NCI-H187 (cell line): ENCODE measurements at places on chromosomes 5 and 9.

- no peak for DNase-seq
These were observed 255.3 kb upstream of the SMARCA2 start for GRCh38 chr9:1759771-1760300.

DNA sequence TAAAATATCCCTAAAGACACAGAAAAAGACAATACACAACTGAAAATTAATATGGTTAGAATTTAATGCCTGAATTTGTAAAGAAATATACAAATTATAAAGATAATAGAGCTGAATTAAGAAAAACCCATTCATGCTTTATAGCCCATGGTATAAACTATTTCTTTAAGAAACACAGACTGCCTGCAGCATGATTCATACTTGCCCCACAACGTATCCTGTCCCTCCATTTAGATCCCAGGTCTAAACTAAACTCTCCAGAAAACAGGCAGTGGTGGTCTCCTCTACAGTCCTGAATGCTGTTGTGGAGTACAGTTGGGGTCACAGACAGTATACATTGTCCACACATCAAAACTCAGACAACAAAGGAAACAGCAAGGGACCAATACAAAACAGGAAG is 24.8 kb downstream of the IL6ST start:
- DNase-seq = no peak

DNA sequence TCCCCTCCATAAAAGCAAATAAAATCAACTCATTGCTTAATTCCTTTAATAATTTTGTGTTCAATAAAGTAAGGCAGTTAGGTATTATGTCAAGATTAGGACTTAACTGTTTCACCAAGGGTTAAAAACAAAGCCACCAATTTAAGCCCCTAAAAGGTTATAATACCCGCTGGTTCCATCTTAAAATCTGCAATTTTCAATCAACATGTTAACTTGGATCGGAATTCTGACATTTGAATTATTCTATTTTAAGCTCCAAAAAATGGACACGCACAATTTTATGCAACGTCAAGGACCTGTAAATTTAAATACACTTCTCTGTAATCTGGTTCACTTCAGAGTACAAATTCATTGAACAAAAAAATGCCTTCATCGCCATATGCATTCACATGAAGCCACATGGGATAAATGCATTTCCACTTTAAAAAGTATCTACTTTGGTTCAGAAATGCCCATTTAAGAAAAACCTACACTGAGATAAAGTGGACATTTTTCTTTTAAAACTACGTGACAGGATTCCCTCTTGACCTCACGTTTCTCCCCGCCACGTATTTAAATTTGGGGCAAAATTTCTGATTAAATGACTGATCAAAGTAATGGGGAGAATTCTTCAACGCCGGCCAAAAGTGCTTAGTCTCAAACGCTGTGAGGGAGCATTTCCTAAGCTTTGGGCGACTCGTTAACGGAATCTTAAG is 721 bp downstream of the GIN1 start:
- DNase-seq = no peak

DNA sequence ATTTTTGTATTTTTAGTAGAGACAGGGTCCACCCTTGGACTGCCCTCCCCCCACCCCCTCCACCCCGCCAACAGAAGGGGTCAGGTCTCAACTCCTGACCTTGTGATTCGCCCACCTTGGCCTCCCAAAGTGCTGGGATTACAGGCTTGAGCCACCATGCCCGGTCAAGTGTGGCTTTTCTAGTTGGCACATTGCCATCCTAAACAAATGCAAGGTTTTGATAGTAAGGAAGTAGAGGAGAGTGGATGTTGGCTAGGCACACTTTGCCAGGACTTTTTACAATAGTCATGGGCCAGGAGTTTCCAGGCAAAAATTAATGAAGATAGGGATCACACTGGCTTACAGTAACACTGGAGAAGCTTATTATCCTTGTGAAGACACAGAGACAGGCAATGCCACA is 62.4 kb downstream of the GALNT12 start:
- DNase-seq = no peak

- no peak for DNase-seq
These were observed 43.7 kb upstream of the ELOVL7 start for GRCh38 chr5:60887746-60888145.

- no peak for DNase-seq
These were observed 64.2 kb downstream of the KLF4 start for GRCh38 chr9:107425101-107426025.

DNA sequence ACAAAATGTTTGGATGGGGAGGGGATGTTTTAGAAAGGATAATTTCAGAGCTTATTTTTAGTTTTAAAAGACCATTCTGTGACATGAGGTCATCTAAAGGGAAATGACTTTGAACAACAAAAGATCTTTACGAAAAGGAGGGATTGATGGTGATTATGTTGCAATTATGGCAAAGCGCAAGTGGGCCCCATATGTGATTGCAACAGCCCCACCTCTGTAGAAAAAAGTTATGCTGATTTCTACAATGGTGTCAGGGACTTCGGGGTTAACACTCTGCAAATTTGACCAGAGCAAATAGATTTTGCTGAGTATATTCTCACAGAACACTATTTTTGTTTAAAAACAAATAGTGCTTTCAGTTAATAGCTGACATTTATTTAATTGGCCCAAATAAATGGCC is 312.8 kb downstream of the NSG2 start:
- DNase-seq = no peak

DNA sequence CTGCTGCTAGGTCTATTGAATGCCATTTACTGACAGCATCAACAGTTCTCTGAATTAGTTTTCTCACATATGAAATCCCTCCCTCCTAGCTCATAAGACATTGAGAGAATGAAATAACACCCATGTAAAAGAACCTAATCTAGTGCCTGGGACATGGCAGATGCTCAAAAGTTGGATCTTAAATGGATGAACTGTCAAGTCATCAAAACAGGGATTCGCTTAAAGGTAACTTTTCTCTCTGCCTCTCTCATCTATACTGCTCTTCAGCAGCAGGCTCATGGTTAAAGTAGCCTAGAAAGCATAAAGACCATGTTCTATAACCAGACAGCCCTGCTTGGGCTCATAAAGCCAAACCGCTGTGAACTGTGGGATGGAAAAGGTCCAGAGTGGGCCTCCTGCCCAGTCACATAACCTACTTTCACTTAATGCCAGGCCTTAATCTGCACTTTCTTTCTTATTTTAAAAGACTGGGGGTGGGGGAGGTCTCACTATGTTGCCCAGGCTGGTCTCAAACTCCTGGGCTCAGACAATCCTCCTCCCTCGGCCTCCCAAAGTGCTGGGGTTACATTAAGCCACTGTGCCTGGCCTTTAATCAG is 3.7 kb downstream of the TMEM245 start:
- DNase-seq = no peak

DNA sequence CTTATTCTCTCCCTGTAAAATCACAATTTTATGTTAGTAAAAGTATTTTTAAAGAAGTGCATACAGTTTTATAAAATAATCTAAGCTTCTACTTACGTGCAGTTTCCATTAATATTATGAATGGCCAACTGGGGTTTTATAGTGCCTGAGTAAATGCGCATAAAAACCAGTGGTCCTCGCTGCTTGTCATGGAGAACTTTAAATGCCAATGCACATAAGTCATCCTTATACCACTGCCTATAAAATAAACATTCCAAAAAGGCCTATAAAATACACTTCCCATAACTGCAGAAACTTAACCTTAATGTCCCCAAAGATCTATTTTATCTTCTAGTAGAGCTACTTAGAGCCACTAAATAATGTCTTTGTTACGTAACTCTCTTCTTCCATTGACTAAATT is 28.5 kb downstream of the GFM2 start:
- no peak for DNase-seq

DNA sequence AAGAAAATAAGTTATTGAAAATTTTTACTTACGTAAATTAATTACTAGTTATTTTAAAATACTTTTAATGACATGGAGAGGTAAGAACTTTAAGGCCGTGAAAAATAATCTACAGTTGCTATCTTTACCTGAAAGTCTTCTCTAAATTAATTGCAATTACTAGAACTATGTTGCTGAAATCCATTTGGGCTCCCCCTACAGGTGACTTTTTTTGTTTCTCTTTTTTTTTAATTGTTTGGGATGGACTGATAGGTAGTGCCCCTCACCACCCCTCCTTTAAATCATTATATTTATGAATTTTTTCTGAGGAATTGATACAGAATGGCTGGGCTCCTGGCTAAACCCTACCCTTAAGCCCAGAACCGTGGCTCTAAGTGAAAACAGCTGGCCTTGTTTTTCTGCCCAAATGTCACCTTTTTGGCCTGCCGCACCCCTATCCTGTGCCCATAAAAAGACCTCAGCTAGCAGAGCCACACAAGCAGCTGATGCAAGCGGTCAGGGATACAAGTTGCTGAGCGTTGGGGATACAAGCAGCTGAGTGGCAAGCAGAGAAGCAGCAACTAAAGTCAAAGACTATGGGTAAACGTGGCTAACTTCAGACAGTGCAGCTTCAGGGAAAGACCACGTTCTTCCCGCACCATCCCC is 315.2 kb upstream of the ACO1 start:
- DNase-seq = no peak

DNA sequence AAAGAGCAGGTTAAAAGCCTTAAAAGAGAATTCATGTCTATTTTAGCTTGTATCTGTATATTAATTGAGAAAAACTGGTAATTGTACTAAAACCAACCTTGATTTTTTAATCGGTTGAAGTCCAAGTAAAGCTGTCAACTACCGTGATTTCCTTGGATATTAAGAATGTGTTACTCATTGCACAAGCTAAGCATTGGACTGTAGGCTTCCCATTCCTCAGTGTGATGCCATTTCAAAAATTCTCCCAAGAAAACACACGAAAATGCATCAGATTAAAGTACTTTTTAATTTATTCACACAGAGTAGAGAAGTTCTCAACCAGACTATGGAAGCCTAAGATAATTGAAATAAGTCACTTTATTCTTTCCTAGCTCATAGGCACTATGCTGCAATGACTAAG is 761.4 kb upstream of the TYRP1 start:
- no peak for DNase-seq

DNA sequence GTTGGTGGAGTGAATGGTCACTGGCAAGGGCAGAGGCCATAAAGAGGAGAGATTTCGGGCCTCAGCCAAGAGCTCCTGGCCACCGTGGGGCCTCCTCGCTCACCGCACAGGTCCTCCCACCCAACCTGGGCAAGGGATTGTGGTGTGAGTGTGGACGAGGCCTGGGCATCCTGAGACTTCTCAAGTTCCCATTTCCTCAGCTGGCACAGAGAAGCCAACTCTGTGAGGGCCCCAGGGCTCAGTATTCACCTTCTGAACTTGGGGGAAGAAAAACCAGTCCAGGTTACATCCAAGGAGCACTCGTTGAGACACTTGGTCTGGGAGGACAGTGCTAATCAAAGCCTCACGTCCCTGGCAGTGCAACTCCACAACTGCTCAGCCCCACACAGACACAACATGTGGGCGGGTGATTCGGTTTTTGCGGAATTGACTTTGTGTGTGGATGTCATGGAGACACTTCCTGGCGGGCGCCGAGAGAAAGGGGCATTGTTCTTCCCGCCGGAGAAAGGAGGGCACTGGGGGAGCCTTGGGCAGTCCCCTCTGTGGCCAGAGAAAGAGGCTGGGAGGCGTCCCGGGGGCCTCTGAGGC is 28.5 kb upstream of the NKD2 start:
- no peak for DNase-seq
